ENCODE measurements at places on chromosomes 7 and 10.

DNA sequence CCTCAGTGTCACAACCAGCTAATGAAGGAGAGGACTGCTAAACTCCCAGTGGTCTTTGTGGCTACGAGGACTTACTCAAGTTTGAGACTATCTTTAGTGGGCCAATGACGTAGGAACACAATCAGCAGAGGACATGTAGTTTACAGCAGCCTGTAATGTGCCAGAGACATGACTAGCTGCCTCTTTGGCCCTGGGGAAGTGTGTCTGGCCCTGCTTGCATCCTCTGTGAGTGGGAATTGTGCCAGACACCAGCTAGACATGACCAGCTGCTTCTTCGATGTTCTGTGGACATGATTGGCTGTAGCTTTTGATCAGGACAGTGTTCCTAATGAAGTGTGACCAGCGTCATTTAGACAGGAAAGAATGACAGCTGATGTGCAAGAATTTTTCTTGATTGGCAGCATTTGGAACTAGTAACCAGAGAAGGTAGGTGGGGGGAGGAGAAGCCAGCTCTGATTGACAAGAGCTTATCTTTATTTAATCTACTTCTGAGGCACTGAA lies 141.7 kb downstream of the AUTS2 start:
- DNase-seq, result no peak

- no peak for DNase-seq
Measured at GRCh38 chr7:85220023-85220422, 33.2 kb upstream of the SEMA3D start.

GRCh38 chr7:84913731-84914130 lies 273.1 kb downstream of the SEMA3D start:
- DNase-seq, result no peak

DNA sequence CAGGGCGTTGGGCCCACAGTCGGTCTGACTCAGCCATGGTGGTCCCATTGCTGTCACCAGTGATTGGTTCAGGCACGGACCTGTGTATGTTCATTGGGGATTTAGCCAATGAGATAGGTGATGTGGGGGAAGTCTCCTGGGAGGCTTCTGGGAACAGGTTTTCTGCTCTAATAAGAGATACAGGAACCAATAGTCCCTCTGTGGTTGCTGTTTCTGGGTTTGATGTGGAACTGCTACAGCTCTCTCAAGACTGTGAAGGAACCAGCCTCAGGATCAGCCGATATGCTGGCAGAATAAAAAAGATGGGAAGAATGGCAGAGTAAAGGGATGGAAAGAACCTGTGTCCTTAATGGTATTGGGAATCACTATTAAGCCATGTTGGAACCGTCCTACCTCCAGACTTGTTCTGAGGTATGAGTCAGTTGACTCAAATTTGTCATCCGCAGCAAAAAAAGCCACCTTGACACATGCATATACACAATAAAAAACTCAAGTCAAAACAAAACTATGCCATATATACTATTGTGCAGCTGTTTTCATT lies 70.6 kb downstream of the MCMBP start:
- DNase-seq, result no peak

DNA sequence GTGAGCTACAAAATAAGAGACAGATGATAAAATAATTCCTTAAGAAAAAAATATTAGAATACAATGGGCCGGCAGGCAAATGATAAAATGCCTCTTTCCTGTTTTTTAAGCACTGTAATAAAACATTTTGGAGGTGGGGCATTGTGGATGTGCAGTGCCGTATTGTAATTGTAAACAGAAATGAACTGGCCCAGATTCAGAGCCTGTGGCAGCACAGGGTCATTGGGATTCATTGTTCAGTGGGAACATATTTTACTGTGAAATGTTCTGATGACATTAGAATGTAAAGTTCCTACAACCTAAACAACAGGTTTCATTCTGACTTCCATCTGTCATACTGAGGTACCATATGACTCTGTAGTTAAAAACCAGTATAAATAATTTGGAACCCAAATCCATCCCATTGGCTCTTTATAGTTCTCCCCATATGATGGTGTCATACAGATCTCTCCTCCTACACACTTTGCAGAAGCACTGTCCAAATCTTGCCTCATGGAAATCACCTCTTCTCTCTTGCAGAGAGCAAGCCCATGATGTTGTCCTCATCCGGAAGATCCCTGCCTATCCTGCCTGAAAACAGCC lies 264.6 kb downstream of the WDR37 start:
- no peak for DNase-seq

Measured in RCC 7860 (cell line).